ENCODE measurements at places on chromosomes 4 and X. TPM values are rescaled to one million over a fixed set of nuclear protein-coding genes. Genes with fewer than 3 reads are reported as not detected.

Gene PITX2
- total RNA-seq = under 0.01 TPM

DNA sequence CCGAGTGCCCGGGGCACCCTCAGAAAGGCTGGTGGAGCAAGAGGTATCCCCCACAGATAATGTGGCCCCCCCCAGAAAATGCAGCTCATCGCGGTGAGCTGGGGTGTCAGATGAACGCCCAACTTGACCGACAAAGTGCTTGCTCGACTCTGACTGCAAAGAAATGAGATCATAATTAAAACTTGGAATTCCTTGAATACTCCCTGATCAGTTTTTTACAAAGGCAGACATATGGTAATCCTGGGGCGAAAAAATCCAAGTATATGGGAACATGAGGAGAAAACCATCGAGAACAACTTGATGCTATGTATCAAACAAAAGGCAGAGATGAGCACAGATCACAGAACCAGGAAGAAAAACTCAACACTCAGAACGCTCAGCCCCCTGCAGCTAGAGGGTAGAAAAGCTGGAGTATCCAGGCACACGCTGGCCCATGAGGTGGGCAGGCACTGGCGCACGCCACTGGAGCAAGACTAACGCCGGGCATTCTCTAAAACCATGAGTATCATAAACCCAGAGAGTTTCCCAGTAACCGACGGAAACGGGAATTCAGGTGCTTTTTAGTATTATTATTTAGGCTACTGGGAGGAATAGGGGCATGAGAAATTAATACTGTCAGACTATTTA is 127.3 kb downstream of the AFAP1 start:
- no peak for DNase-seq

GRCh38 chrX:54785901-54786300 is 12.2 kb downstream of the ITIH6 start:
- DNase-seq = no peak

Gene SNX25
- total RNA-seq = 37.2 TPM

DNA sequence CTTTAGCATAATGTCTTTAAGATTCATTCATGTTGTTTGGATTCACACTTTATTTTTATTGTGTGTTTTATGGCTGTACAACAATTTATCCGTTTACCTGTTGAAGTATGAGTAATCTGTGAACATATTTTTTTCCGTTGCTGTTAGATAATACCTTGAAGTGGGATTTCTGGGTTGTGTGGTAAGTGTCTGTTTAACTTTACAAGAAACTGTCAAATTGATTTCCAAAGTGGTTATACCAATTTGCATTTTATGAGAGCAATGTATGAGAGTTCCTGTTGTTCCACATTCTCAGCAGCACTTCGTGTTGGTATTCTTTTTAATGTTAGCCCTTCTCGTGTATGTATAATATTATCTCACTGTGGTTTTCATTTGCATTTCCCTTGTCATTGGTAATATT is 53.6 kb downstream of the USP53 start:
- DNase-seq = no peak

GRCh38 chr4:127118681-127119080 is 514.1 kb upstream of the INTU start:
- DNase-seq = no peak

DNA sequence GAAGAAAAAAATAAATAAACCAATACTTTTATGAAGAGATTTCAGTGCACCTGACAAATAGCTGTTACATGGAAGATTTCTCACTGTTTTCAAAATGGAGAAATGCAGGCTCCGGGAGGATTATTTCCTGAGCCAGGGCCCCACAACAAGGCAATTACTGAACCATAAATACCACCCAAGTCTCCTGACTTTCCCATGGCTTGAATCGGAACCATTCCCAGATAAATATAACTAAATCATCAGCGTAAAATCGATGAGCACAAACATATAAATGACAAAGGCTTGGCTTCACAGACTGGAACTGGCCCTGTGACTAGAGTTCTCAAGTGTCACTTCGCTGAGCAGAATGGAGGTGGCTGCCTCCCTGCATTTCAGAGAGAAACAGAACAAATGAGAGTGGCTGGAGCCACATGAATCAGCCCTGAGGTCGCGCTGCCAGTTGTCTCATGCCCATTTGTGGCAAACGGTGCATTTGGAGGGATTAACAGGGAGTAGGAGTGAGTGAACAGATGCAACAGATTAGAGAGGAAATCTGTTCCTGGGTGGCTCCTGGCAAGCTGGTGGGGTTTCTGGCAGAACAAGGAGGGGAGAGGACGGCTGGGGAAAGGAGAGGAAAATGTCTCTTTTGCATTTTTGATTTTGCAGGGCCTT is 57.3 kb upstream of the STIM2 start:
- no peak for DNase-seq

Gene COL4A5
- 34.9 TPM for total RNA-seq

All from dermis microvascular lymphatic vessel endothelial cell (primary cell).